T-cell (primary cell): ENCODE measurements at places on chromosomes 13 and 19.

DNA sequence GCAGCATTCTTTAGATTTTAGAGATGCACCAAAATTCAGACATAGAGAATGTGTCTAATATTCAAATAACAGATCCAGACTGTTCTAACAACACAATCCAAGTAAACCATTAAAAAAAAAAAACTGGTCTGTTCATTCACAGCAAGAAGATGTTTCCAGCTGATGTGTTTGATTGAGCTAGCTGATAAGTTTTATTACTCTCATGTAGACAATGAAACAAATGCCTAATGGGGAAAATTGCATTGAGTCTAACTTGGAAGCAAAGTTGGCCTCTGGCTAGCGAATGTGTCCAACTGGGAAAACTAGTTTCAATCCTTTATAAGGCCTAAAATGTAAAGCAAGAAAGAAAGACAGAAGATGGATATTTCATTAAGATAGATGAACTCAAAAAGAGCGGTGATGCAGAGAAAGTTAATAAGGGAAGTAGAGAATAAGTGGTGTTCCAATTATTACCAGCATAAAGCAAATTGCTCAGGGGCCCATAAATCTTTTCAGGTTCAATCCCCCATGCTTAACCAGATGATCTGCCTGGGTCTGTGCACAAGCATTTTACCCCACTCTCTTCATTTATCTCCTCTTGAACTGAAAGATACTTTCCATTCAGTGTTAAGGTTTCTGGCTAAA, 54.2 kb downstream of the PCDH9 start:
- no peak for DNase-seq

GRCh38 chr19:42498169-42498757, 30.0 kb downstream of the CEACAM1 start:
- no peak for DNase-seq

GRCh38 chr19:47231215-47232054, 436 bp upstream of the BBC3 start:
- DNase-seq: peak; percentile 92

- DNase-seq: no peak
These were observed 233.7 kb downstream of the COG6 start for GRCh38 chr13:39888865-39889810.

GRCh38 chr19:53519446-53519845, 18.5 kb upstream of the ZNF331 start:
- DNase-seq: no peak

DNA sequence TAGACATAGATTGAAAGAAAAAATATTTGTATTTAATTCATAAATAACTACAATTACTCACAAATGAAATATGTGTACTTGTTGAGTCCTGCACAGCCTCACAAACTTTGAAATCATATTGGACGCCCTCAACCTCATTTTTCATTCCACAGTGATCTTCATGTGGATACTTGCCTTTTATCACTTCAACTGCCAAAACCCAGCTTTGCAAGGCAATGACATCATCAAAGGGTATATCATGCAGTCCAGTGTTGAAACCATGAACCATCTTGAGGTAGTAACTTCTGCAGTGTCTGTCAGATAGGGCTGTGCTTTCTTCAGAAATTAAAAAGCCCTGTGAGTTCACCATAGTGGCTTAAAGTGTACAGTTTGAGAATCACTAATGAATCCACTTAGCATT, 82.2 kb downstream of the HS6ST3 start:
- no peak for DNase-seq

DNA sequence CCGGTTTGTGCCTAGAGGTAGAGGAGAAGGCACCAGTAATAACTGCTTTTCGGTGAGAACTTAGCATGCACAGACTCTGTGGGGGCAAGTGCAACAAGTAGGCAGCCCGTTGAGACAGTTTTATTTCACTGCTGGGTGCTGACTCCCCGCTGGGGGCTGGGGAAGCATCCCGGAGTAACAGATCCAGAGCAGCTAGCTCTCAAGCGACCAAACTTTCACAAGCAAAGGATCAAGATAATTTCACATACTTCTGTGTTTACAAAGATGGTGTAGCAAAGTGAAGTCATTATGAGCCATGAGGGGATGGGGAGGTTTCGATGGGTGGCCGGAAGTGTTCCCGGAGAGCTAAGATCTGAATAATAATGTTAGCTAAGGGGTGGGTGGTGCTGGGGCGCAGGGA, 2.8 kb downstream of the NACC1 start:
- no peak for DNase-seq

DNA sequence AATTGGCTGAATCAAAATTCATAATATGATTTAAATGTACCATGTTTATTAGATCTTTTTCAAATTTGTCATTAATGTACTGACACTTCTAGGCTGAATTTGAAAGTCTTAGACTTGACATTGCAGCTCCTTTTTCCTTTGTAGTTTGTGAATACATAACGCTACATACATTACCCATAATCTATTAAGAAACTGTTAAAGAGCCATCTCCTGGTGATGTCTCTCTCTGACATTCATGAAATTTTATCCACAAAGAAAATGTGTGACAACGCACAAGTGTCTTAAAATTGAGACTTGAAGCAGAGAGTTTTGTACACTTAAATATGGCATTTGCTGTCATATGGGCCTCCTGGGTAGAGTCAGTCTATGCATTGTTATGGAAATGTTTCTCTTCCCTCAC, 320.2 kb upstream of the ARGLU1 start:
- DNase-seq: no peak

DNA sequence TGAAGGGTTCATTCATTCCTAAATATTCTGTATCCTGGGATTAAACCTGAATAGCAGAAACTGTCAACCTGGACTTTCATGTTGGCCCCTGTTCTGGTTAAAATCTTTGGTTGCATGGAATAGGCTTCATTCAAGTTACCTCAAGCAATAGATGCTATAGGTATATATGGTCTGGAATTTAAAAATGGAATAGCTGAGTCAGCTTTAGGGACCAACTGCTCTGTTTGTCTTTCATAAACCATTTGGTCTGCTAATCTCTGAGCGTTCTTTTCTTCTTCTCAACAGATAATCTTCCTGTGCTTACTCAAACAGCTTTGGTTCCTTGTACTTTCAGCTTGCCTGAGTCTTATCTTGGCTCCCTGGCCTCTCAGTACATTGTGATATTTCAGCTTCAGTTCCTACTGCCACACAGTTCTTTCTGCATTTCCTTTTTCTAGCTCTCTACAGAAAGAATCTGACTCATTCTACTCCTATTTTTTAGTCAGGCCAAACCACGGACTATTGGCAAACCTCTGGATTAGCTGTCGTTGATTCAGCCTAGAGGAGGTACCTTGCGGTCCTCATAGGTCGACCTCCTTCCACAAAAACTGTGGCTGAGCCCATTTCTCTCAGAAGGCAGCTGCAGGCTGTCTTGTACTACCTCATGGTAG, 35.9 kb upstream of the MAB21L1 start:
- no peak for DNase-seq

GRCh38 chr19:34961775-34962686, 2.0 kb downstream of the ZNF792 start:
- DNase-seq: no peak

DNA sequence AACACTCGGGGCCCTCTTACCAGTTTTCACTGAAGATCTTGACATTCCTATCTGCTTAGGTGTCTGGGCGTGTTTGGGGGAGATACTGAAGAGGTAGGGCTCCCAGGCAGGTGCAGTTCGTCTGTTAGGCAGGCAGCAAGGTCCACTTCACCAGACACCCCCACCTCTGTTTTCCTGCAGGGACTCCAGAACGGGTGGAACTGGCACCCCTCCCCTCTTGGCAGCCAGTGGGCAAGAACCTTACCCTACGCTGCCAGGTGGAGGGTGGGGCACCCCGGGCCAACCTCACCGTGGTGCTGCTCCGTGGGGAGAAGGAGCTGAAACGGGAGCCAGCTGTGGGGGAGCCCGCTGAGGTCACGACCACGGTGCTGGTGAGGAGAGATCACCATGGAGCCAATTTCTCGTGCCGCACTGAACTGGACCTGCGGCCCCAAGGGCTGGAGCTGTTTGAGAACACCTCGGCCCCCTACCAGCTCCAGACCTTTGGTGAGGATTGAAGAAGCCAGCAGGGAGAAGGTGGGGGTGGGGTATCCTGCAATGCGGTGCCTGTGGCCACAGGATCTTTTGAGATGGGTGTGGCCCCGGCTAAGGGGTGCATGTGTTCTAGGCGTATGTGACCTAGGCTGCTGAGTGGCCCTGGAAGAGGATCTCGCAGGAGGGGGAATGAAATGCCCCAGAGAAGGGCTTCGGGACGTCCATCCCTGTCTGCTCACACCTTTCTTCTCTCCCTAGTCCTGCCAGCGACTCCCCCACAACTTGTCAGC, 3.3 kb upstream of the ICAM4 start:
- DNase-seq: no peak

DNA sequence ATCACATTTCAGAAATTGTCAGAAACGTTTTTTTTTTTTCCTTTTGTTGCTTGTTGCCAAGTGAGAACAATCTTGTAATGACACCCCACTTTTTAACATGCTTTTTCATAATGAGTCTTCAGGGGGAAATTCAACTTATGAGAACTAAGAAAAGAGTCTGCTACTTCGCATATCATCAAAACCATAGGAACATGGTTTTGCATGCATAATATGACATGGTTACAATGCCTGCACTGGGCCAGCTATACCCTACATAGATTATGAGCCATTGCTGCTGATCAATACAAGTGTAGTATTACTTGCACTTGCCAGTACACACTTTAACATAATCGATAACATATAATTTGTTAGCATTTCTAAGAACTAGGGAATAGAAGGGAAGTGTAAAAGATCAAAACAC, 191.0 kb upstream of the NBEA start:
- no peak for DNase-seq

DNA sequence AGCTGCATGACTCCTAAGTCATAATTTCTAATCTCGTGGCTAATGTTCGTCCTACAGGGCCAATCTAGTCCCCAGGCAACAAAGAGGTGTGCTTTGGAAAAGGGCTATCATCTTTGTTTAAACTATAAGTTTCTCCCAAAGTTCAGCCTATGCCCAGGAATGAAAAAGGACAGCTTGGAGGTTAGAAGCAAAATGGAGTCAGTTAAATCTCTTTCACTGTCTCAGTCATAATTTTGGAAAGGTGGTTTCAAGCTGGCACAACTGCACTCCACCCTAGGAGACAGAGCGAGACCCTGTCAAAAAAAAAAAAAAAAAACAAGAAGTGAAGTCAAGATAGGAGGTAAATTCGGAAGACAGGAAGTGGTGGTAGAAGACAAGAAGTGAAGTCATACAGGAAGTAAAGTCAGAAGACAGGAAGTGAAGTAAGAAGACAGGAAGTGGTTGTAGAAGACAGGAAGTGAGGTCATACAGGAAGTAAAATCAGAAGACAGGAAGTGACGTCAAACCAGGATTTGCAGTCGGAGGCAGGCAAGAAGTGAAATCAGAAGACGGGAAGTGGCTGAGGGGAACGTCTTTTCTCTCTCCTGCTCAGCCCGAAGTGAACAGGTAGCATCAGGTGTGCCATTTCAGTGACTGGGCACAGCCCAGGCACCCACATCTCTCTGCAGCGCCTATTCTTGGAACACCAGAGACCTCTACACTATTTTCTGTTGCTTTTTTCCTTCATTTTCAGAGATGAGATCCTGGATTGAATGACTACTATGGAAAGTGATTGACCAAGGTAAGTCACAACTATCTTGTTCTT, 32.2 kb downstream of the GP6 start:
- DNase-seq: peak; percentile 63

- no peak for DNase-seq
These were observed 491 bp downstream of the ZNF525 start for GRCh38 chr19:53365899-53366493.

DNA sequence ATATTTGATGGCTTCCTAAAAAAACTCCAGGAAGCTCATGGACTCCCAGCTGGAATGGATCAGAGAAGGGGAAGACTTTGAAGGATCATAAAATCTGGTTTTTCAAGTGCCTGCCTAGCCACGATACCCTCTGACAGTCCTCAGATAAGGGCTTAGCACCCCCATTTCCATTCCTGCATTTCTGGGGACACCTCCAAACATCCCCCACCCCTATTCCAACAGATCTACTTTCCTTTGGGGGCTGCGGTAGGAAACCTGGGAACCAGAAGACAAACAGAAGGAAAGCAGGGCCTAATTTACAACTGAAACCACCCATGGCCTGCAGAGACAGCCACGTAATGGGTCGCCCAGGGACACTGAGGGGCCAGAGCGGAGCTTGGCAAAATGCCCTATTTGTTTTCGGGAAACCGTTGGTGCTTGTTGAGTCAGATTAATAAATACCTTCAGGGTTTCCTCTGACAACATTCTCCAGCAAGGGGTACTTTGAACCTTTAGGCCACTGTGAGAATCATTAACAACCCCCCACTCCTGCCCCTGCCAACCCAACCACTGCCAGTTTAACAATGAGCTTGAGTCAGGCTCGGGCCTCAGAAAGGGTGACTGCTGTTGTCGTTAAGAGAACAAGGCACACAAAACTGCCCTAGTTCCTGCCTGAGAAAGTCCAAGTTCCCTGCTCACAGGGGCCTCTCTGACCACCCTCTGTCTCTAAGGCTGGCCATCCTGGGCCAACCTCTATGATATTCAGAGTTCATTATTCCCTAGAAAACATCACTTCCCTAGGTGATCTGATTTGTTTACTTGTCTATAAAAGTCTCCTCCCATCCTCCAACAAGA, 23.5 kb downstream of the RHPN2 start:
- DNase-seq: no peak

GRCh38 chr19:34578173-34578572, 96.6 kb downstream of the WTIP start:
- no peak for DNase-seq

GRCh38 chr19:35034005-35034502, 3.8 kb downstream of the SCN1B start:
- DNase-seq: no peak

DNA sequence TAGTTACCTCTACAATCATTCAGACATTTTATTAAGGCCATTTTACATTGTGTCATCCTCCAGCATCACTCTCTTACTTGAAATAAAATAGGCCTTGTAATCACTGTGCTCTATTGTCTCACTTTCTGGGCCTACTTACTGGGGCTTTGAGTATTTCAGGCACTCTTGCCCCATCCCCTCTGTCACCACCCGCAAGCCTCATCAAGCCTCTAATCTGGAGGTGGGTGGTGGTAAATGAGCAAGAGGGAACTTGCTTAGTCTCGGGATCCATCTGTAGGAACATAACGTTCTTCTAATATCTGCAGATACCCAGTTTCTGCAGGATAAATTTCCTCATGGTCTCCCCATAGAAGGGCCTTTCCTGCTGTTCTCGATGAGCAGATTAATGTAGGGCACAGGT, 19.4 kb upstream of the GPR18 start:
- DNase-seq: no peak

DNA sequence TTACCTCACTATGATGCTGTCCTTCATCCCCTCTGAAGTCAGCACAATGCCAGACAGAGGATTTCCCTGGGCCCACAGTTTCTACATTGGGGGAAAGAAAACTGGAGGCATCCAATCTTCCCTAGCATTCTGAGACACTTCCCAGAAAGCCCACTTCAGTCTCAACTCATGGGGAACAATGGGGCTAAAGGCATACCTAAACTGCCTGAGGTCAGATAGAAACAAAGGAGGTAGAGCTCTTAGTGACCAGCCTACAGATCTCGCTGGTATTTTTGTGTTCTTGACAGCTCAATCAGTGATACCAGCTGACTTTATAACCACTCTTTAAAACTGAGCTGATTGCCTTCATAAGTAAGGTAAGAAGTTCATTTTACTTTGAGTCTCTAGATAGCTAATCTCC, 881.0 kb upstream of the GPC6 start:
- DNase-seq: no peak
